Retina (tissue), 1 donor: ENCODE measurements at places on chromosomes 3 and 15.
A peak's percentile ranks its signal among the peaks of the same experiment; 100 is the strongest.

DNA sequence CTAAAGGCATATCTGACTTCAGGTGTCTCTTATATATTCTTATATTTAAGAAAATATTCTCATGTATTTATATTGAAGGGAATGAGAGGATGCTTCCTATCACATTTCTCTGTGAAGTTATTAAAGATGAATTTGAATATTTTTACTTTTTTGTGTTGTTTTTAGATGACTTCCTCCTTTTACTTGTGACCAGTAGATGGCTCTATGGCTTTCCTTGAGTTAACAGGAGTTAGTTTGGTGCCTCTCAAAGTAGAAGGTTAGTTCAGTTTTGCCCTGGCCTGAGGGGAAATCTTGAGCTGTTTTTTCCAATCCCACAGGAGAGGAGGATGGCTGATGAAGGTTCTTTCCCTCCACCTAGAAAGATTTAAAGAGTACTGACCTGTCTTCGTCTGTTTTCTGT lies 80.7 kb downstream of the SQOR start:
- DNase-seq = no peak

- peak; percentile 82 for DNase-seq
Measured at GRCh38 chr15:70853973-70854665, at the start of gene LARP6. Gene LARP6 (minus strand): TSS chr15:70854157. CDS start chr15:70854088, 69 bp downstream.

- DNase-seq = peak; percentile 6
Measured at GRCh38 chr3:140277886-140278285, 342.9 kb downstream of the CLSTN2 start.

DNA sequence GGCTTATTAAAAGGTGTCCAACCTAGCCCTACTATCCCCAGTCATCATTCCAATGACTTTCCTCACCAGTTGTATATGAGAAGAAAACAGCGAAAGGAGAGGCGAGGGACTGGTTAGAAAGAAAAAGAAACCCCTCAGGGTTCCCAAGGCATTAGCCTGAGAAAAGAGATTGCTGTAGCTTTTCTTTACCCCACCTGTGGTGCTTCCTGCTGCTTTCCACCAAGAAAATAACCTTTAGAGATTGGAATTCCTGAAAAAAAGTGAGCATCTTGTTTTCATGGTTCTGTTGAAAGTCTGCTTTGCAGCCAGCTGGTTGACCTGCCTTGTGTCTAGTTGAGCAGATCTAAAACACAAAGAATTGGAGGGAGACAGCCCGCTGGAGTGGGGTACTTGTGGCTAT lies 196.4 kb downstream of the CADPS start:
- DNase-seq = no peak

DNA sequence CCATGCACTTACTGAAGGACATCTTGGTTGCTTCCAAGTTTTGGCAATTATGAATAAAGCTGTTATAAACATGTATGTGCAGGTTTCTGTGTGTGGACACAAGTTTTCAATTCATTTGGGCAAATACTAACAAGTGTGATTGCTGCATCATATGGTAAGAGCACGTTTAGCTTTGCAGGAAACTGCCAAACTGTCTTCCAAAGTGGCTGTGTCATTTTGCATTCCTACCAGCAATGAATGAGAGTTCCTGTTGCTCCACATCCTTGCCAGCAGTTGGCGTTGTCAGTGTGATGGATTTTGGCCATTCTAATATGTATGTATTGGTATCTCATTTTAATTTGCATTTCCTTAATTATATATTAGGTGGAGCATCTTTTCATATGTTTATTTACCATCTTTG lies 280.1 kb downstream of the SV2B start:
- no peak for DNase-seq

GRCh38 chr3:173976281-173976680 lies 578.7 kb downstream of the NLGN1 start:
- no peak for DNase-seq

- no peak for DNase-seq
Measured at GRCh38 chr15:75916978-75917377, 13.3 kb downstream of the FBXO22 start.

DNA sequence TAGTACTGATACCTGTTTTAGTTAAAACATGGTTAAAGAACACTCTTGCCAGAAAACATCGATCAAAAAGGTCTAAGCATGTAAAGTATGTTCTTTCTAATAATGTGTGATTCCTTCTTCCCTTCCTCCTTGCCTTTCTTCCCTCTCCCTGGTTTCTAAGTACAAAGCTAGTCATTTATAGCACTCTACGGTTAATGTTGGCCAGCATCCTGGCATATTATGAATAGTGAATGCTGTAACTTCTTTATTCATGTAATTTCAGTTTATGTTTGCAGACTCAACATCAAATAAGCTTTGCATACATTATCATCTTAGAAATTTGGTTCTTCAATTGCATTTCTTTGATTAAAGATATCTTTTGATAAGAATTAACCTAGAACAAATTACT lies 27.1 kb downstream of the P2RY12 start:
- DNase-seq = no peak

GRCh38 chr15:82305621-82306048 lies 43.0 kb downstream of the SAXO2 start:
- DNase-seq = no peak

DNA sequence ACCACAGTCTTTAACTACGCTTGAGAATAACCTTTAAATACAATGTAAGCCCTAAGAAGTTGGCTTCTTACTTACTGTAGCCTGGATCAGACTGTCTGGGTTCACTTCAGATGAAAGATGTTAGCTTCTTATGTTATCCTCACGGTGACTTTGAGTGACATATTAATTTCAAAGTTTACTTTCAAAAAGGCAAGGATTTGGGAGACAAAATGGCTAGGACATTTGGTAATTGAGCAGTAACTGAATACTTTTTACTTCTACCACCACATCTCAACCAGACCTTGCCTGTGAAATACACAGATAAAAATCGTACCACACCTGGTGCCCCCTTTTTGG lies 36.0 kb upstream of the BNIP2 start:
- DNase-seq = no peak

DNA sequence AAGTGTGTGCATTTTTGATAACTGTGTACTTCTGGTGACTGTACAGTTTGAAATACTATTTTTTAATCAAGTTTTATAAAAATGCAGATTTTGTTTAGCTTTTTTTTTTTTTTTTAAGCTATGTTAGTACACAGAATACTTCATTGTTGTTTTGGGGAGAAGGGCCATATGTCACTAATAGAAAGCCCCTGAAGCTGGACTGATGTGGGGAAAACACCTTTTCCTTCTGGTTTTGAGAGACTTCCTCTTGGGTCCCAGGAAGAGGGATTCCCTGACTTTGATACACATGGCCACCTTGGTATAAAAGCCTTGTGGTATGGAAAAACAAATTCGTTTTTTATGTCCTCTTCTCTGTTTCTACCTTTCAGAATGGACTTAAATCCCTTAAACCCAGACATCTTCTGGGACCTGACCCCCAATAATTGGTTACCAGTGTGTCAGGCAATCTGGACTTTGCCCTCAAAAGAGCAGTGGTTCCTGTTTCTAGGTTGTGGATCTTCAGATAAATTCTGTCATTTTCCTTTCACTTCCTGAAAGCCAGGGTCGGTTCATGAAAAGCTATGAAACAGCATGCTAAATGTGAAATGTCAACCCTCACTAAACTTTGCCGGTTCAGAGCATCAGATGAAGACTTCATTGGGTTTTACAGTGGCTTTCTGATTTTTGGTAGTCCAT lies 31.1 kb upstream of the BLOC1S6 start:
- DNase-seq = no peak

DNA sequence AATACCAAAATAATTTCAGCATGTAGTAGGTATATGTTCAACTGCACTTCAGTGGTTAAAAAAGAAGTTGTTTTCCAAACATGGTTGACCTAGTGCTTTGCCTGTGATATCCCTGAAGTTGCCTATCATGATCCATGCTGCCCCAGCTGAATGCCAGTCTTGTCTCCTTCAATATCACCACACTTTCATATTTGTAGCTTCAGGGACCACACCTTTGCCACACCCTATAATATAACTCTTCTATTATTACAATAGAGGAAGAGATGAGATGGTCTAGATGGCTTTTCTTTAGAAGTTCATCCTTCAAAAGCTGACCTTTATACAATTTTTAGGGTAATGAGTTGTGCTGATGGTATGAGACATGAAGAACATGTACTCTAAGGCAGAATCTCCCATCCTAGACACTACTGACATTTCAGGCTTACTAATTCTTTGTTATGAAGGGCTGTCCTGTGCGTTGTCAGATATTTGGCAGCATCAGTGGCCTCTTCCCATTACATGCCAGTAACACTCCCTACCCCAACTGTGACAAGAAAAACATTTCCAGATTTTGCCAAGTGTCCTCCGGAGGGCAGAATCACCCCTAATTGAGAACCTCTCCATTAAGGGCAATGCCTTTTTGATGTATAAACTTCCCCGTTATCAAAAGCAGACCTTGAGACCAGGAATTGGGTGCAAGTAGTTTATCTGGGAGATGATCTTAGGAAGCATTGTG lies 76.2 kb upstream of the PLCL2 start:
- DNase-seq = no peak

- DNase-seq = no peak
Measured at GRCh38 chr3:140378571-140379340, 299.1 kb upstream of the TRIM42 start.

GRCh38 chr3:107184375-107184774 lies 192.9 kb upstream of the CCDC54 start:
- DNase-seq = no peak

DNA sequence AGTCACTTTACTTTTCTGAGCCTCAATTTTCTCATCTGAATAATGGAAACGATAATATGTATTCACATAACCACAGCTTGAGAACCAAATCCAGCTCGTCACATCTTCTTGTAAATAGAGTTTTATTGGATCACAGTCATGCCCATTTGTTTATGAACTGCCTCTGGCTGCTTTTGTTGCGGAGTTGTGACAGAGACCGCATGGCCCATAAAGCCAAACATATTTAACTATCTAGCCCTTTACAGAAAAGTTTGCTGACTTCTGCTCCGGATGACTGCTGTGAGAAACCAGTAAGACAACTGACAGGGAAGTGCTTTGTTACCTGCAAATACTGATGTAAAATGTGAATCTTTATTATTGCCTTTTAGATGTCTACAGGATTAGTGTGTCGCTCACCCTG lies 216.0 kb downstream of the RORA start:
- no peak for DNase-seq

DNA sequence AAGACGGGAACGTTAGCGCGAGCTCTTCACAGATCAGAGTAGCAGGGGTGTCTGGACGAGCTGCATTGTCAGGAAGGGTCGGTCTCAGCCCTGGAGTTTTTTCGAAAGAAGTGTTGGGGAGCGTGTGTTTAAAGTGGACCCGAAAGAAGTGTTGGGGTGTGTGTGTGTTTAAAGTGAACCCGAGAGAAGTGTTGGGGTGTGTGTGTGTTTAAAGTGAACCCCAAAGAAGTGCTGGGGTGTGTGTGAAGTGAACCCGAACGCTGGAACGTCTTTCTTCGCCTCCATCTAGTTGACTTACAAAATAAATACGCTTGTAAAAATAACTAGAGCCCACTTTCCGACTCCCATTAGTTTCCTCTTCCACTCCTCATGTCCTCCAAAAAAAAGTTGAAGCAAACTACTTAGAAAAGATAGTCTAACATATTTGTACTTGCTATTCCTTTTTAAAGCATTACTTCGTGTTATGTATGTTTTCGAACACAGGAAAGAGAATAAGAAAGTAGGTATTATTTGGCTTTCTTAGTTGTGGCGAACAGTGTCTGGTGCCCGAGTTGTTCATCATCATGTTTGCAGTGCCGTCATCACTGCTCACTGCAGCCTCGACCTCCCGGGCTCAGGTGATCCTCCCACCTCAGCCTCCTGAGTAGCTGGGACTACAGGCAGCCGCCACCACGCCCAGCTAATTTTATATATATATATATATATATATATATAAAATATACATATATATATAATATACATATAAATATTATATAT lies 1.0 kb downstream of the LRCH3 start:
- DNase-seq = no peak

DNA sequence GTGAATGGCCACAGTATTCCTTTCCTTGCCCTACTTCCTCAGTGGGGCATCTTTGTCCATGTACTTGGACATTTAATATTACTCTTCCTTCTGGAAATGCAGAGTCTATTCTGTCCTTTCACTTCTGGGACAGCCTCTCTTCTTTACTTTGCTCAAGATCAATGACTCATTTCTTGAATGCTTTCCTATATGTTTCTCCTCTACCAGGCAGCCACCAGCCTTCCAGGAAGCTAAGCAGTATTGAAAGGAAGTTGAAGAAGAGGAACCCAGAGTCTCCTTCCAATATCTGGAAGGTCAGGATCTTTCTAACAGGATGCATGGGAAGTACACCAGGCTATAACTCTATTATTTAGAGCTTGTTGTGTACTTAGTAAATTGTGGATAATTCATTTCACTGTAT lies 182.8 kb downstream of the CD47 start:
- DNase-seq = no peak

- DNase-seq = no peak
Measured at GRCh38 chr3:188283347-188283746, 129.4 kb downstream of the LPP start.

GRCh38 chr3:68936856-68937255 lies 4.5 kb upstream of the TAFA4 start:
- no peak for DNase-seq

DNA sequence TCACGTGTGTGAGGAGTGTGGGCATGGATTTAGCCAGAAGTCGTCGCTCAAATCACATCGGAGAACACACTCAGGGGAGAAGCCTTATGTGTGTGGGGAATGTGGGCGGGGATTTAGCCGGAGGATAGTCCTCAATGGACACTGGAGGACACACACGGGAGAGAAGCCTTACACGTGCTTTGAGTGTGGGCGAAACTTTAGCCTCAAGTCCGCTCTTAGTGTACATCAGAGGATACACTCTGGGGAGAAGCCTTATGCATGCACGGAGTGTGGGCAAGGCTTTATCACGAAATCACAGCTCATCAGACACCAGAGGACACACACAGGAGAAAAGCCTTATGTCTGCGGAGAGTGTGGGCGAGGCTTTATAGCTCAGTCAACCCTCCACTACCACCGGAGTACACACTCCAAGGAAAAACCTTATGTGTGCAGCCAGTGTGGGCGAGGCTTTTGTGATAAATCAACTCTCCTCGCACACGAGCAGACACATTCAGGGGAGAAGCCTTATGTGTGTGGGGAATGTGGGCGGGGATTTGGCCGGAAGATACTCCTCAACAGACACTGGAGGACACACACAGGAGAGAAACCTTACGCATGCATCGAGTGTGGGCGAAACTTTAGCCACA lies 28.1 kb downstream of the ZNF589 start:
- DNase-seq = no peak

DNA sequence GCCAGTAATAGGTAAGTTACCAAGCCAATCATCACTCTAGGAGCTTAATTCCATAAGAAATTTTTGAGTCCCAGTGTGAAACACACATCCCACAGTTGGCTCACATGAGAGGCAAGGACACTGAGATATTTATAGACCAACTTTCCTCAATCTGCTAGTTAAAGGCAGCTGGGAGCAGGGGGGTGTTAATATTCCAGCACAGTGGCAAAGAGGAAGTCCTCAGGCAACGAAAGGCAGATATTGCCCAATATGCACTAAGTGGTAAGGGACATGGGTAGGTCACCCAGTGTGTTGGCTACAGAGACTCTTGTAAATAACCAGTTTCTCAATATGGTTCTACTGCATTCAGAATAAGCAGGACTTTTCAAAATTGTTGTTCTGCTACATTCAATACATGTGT lies 61.0 kb downstream of the TOP2B start:
- no peak for DNase-seq

- DNase-seq = no peak
Measured at GRCh38 chr3:114022145-114022802, 34.1 kb downstream of the CCDC191 start.

GRCh38 chr3:12922306-12922705 lies 80.9 kb upstream of the RPL32 start:
- DNase-seq = no peak
